D341Med (cell line): ENCODE measurements at places on chromosomes 13 and 19.

DNA sequence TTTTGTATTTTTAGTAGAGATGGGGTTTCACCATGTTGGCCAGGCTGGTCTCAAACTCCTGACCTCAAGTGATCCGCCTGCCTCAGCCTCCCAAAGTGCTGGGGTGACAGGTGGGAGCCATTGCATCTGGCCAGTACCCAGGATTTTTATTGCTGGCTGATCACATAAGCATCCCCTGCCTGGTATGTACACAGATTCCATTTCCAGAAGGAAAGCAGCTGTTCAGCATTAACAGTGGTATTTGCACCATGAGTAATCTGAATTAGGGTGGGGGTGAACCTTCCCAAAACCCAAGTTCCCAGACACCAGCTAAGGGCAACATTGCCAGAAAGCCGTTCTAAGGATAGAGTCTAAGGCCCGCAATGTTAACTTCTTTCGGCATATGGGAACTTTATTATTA, 7.3 kb downstream of the ZNF555 start:
- no peak for DNase-seq

DNA sequence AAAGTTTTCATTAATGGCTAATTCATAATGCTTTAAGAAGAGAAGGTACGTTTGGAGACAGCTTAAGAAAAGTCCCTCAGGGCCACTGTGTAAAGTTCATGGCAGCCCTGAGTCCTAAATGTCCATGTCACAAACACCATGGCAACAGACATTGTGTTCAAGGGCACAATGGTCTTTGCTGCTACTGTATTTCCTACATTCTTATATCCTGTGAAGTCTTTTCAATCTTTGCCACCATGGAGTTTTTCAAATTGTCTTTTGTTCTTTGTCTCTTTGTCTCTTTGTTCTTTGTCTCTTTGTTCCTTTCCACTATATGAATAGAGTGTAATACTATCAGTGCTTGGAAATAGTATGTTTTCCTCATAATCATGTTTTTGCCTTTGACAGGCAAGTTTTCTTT, 178.8 kb downstream of the VWA8 start:
- no peak for DNase-seq

DNA sequence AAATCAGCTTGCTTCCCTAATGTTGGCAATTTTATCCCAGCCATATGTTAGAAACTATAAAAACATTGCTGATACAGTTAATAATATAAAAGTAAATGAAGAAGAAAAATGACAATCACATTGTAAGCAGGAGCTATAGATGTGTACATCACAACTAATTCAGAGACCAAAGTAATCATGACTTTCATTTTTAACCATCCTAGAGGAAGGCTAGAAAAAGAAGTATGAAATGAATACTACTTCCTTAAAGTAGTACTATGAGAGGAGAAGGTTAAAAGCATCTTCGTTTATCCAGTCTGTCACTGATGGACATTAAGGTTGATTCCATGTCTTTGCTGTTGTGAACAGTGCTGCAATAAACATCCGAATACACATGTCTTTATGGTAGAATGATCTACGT, 135.5 kb downstream of the IRS2 start:
- DNase-seq: no peak

GRCh38 chr13:76489274-76489673, 396.9 kb downstream of the KCTD12 start:
- DNase-seq: no peak

DNA sequence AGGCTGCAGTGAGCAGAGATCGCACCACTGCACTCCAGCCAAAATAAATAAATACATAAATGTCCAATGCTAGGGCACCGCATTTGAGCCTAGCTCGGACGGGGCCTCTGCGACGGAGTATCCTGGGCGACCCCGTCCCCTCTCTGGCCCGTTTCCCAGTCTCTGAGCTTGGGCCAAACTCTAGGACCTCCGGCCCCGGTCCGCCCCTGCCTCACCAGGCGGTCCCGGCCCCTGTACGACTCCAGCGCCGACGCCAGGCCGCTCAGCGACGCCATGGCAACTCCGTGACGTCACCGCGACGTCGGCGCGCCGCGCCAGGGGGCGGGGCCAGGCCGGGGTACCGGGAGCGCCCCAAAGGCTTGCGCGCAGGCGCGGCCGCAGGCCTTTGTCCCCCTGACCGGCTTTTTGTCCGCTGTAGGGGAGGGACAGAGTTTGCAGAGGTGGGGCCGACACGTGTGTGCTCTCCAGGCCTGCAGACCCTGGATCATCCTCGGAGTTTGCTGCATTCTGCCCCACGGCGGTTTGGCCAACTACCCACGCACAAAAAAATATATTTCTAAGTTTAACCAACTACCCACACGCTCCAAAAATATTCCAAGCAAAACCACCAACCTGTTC, at the start of gene PEX11G:
PEX11G (minus strand) TSS at position 300 of the 618 bp plus-strand sequence; CDS start at position 275, 25 bp downstream.
- peak; percentile 100 for DNase-seq

DNA sequence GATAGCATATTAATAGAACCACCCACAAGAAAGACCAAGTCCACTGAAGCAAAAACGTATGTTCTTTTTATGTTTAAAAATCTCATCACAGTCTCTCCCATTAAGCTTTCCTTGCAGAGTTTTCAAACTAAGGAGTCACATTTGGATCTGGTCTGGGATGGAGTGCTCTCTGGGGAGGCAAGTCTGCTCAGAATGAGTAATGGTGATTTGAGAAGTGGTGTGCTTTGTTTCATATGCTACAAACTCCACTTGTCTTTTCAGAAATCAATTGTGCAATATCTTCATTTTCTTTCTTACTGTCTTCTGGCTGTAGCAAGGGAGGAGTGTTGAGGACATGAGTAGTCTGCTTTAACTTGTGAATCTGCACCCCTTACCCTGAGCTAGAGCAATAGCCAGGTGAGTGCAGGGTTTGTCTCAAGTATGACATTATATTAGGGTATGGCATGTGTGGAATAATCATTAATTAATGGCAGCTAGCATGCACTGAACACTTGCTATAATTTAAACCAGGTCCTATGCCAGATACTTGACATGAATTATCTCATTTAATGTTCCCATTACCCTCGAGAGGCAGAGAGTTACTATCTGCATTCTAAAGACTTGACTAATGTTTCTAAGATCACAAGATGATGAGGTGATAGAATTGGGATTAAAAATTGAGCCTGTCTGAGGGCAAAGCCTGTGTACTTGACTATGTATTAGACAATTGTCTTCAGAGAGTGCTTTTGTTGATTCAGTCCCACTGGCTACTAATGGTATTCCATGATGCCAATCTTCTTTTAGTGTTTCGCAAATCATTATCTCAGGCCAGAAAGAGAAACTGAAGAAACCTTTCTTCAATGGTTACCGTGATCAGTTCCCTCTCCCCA, 171.8 kb downstream of the GPC6 start:
- DNase-seq: no peak

- no peak for DNase-seq
Measured at GRCh38 chr19:18840288-18841267, 8.8 kb downstream of the UPF1 start.

DNA sequence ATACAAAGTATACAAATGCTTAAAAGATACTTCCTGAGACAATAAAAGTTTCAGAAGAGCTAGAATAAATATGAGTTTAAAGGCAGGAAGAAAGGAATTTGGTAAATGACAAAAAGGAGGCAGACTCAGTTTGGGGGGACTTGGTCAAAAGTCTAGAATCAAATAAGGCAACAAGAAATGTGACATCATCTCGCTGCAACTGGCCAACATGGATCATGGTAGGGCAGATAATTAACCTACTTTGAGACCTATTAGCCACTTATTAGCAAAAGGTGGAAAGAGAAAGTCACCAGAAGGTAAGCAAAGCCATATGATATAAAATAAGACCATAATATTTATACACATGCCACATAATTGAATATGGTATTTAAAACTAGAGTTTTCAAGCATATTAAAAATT, 5.3 kb downstream of the USP12 start:
- DNase-seq: no peak

DNA sequence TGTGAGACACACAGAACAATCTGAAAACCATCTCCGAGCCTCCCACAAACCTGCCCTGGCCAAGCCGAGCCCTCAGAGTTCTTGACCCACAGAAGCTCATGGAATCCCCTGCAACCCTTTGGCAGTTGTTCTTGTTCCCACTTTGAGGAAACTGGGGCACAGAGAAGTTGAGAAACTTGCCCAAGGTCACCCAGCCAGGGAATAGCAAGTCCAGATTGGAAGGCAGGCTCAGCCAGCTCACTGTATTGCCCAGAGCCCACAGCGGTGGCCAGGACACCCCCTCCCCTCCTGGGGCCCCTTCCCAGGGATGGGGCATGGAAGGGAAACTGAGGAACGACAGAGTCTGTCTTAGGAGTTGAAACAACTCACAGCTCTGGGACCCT, 1.8 kb downstream of the ZSWIM4 start:
- no peak for DNase-seq

GRCh38 chr19:7348587-7349230, at the start of gene ARHGEF18:
Gene ARHGEF18 (plus strand): TSS chr19:7348937. CDS start chr19:7362891, 13,954 bp downstream.
- DNase-seq: no peak

DNA sequence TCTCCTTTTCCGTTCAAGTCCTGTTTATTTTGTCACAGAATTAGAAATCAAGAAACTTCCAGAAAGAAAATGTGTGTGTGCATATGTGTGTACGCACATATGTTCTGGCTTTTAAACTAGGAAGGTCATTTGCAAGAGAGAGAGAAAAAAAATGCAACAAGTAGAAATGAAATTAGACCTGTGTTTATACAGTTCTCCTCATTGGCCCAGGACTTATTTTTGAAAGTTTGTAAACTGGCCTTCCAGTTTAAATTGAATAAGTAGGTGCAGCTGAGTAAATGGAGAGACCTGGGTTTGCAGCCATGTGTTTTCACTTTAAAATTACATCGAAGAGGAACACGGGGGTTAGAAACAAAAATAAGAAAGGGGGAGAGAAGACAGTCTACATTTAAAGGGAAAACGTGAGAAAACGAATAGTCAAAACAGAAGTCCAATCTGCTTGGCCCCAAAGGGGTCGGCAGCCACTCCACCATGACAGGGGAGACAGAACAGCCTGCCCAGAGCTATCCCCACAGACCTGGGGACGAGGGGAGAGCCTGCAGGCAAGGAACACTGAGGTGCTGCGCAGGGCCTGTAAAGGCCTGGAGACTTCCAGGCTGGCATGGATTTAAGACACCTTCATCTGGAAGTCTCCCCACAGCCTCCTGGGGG, 216.8 kb upstream of the MAB21L1 start:
- no peak for DNase-seq

GRCh38 chr13:102311419-102311796, 90.4 kb downstream of the FGF14 start:
- no peak for DNase-seq

DNA sequence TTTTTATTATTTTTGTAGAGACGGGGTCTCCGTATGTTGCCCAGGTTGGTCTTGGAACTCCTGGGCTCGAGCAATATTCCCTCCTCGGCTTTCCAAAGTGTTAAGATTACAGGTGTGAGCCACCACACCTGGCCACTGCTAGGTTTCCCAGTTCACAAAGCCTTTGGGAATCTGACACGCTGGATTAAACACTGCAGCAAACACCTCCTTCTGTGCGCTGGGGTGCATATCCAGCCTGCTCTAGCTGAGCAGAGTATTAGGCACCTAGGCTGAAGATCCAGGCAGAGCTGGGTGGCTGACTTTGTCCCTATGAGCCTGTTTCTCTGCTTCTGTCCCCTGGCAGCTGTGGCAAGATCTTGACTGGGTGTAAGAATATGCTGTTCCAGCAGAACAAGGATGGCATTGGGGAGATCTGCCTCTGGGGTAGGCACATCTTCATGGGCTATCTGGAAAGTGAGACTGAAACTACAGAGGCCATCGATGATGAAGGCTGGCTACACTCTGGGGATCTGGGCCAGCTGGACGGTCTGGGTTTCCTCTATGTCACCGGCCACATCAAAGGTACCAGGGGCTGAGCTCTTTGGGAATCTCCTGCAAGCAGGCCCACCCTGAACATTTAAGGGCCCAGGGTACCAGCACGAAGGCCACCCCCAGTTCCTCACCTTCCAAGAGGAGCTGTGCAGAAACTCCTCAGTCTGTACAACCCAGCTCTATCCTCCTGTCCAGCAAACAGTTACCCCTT, 49.8 kb downstream of the ACSBG2 start:
- DNase-seq: no peak

DNA sequence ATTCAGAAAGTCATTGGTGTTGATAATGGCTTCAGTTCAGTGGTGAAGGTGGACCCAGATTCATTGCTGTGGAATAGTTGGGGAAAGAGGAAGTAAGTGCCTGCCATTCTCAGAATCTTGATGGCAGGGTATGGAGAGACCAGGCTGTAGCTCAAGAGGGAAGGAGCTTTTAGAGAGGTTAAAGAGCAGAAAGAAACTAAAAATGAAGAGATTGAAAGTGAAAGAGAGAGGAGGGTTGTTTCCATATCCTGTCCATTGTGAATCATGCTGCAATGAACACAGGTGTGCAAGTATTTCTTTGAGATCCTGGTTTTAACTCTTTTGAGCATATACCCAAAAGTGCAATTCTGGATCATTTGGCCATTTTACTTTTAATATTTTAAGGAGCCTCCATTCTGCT, 12.5 kb downstream of the GJB6 start:
- no peak for DNase-seq

GRCh38 chr19:51163257-51163656, 21.2 kb downstream of the SIGLEC7 start:
- no peak for DNase-seq

DNA sequence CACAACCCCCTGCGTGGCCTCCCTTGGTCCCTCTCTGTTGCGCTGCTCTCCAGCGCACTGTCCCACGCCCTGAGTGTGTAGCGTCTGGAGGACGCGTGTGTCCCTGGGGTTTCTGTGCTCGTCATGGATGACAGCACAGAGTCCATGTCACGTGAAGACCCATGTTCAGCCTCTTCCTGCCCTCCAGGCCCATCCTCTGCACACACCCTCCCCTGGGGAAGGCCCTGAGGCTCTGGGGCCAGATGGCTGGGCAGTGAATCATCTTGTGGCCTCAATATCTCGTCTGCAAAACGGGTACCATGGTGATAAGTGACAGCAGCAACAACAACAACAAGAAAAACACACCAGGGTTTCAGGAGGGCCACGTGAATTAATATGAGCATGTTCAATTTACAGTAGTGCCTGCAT, 71.5 kb upstream of the ARHGEF7 start:
- no peak for DNase-seq

- peak; percentile 60 for DNase-seq
Measured at GRCh38 chr13:36736119-36736726, 62.4 kb downstream of the SERTM1 start.

GRCh38 chr19:32928806-32929205, 43.0 kb downstream of the CEP89 start:
- no peak for DNase-seq

DNA sequence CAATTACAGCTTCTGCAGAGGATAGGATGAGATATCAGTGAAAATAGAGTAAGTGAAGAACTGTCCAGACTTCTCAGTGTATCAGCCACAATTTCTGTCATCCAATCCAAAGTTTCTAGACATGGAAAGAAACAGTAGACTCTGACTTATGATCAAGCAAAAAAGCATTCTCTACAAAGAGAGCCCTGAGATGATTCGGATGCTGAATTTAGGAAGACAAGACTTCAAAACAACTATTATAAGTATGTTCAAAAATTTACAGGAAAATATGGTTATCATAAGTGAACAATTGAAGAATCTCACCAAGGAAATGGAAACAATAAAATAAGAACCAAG, 238.2 kb upstream of the IRS2 start:
- DNase-seq: no peak

DNA sequence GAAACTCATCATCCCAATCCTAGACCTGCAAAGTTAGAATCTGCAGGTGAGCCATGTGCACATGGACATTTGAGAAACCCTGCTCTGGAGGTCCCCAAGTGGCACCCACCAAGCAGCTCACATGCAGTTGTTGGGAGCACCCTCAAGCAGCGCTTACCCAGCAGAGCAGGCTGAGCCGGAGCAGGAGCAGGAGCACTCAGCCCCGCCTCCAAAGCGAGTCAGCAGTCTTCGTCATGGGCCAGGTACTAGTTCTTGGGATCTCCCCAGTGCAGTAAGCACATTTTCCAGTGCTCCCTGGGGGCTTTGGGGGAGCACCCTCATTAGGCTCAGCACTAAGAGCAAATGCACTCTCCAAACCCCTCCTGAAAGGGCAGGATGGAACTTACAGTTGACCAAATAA, 572.7 kb downstream of the IRS2 start:
- no peak for DNase-seq
